HL-60 (cell line): ENCODE measurements at places on chromosomes 2 and 18.

DNA sequence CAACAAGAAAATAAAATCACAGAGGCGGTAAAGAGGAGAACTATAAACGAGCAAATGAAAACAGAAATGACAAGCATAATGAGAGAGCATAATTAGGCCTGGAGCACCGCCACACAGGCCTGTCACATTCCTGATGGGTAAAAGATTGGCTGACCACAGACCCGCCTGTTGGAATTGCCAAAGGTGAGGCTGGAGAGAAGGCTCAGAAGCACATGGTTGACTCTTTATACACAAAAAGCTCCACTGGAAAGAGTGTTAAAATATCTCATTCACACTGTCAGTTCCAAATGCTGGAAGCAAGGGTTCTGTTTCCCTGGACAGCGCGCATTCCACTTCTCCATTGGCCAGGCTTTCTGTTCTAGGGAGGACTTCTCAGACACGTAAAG lies 5.9 kb upstream of the LGALSL start:
- no peak for DNase-seq

GRCh38 chr2:204237416-204237815 lies 300.9 kb downstream of the ICOS start:
- DNase-seq: no peak

- no peak for DNase-seq
Measured at GRCh38 chr2:15889442-15890123, 50.8 kb upstream of the MYCN start.

DNA sequence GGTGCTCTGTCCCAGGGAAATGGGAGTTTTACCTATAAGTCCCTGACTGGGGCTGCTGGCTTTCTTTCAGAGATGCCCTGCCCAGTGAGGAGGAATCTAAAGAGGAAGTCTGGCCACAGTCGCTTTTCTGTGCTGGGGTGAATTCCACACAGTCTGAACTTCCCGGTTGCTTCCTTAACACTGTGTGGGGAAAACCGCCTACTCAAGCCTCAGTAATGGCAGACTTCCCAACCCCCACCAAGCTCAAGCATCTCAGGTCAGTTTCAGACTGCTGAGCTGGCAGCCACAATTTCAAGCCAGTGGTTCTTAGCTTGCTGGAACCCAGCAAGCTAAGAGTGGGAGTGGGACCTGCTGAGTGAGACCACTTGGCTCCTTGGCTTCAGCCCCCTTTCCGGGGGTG lies 54.9 kb downstream of the NUP35 start:
- DNase-seq: no peak

- DNase-seq: no peak
Measured at GRCh38 chr2:37619959-37620300, 51.5 kb downstream of the CDC42EP3 start.

DNA sequence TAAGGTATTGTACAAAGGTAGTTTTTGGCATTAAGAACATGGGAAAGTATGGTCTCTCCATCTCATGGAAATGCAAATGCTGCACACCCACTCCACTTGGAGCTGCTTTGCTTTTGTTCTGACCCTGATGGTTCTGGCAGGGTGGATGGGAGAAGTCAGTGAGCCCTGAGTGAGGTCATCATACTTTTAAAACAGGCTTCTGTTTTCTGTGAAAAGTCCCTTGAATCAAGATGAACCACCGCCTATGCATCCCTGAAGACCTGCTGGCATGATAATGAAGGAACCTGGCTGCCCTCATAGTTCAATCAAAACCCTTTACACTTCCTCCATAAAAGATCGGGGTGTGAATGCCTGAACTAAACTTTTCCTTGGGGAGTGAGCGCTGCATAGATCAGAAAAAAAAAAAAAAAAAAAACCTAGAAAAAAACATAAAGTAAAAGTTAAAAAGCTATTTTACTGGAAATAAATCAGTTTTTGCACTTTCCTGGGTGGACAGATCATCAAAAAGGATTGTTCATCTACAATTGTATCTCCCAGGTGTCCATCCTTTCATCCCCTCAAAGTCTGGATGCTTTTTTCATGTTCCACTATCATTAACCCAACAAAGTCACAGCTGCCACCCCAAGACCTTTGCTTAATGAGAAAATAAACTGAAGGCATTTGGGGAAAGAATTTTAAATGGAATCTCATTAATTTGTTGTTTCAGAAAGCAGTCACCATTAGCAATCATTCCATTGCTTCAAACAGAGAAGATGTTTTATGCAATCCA lies 728.1 kb upstream of the DDX18 start:
- no peak for DNase-seq

DNA sequence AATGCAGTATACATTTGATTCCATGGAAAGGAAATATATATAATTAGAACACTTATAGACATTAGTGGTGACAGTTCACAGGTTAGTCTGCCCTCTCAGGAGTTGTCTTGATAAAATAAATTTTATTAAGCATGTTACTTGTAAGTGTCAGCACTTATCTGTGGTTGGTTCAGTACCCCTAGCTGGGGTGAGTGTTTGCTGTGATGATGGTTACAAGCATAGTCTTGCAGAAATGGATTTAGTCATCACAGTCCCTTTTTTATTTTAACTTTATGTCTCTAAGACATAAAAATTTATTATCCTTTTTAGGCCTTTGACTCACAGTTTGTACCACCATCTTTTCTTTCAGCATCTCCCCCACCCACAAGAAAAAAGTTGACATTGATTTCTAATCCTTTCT lies 52.1 kb downstream of the NCK2 start:
- DNase-seq: no peak

- DNase-seq: no peak
Measured at GRCh38 chr2:62147610-62148301, 48.2 kb upstream of the B3GNT2 start.

- DNase-seq: no peak
Measured at GRCh38 chr2:147068071-147068470, 776.8 kb upstream of the ACVR2A start.

DNA sequence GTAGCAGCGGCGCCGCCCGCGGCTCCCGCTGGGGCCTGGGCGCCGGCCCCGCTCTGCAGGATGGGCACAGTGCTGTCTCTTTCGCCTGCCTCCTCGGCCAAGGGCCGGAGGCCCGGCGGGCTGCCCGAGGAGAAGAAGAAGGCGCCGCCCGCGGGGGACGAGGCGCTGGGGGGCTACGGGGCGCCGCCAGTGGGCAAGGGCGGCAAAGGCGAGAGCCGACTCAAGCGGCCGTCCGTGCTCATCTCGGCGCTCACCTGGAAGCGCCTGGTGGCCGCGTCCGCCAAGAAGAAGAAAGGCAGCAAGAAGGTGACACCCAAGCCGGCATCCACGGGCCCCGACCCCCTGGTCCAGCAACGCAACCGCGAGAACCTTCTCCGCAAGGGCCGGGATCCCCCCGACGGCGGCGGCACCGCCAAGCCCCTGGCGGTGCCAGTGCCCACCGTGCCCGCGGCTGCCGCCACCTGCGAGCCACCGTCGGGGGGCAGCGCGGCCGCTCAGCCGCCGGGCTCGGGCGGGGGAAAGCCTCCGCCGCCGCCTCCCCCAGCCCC lies 369 bp downstream of the CDK5R2 start:
- DNase-seq: no peak

GRCh38 chr2:226115102-226115831 lies 684.4 kb downstream of the IRS1 start:
- DNase-seq: peak; percentile 52

DNA sequence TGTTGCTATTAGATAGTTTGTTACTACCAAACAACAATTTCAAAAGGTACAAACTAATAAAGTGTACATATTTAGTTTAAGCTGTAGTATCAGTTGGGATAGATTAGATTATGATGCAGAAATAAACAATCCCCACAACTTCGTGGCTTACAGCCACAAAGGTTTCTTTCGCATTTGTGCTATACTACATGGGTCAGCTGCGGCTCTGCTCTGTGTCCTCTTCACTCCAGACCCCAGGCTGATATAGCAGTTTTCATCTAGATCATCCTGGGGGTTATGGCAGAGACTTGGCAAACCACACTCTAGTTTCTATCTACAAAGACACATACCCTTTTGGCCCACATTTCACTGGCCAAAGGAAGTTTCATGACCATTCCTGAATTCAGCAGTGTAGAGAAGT lies 108.0 kb upstream of the SP5 start:
- no peak for DNase-seq

- no peak for DNase-seq
Measured at GRCh38 chr2:160912276-160912675, 248.0 kb upstream of the TANK start.

GRCh38 chr2:42947809-42948600 lies 155.6 kb upstream of the HAAO start:
- no peak for DNase-seq

DNA sequence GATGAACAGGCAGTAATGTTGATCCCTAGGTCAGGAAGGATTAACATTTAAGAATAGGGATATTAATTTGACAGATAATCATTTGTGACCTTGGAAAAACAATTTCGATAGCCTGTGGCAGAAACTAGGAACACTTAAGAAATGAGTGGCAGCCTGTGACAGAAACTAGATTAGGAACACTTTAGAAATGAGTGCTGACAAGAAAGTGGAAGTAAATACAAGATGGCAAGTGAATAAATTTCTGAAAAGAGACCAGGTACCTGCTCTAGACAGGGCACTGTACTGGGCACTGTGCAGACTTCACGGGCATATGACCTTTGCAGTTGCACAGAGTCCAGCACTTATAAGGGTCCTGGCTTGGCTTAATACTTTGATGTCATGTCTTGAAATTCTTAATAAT lies 5.5 kb upstream of the HNRNPA3 start:
- no peak for DNase-seq

GRCh38 chr2:191899410-191899809 lies 52.5 kb upstream of the CAVIN2 start:
- no peak for DNase-seq

- no peak for DNase-seq
Measured at GRCh38 chr2:177314194-177314593, 49.7 kb upstream of the NFE2L2 start.

GRCh38 chr2:166090346-166090745 lies 37.5 kb downstream of the SCN1A start:
- DNase-seq: no peak

GRCh38 chr2:25597881-25598280 lies 75.5 kb downstream of the DTNB start:
- no peak for DNase-seq

DNA sequence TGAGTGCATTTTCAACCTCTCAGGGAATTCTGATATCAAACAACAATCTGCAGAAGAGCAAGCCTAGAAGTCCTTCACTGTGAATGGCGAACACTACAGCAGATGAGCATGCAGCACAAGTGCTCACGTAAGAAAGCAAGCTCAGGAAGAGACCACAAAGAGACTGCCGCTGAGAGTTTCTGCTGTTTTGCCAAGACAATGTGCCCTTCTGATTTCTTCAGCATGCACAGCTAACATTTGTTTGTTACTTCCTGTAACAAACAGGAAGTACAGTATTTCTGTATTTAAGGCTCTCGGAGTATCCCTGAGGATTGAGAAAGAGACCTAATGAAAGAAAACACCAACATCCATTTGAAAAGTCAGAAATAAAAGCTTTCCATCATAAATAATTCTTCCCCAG lies 45.9 kb downstream of the MBOAT2 start:
- DNase-seq: no peak

DNA sequence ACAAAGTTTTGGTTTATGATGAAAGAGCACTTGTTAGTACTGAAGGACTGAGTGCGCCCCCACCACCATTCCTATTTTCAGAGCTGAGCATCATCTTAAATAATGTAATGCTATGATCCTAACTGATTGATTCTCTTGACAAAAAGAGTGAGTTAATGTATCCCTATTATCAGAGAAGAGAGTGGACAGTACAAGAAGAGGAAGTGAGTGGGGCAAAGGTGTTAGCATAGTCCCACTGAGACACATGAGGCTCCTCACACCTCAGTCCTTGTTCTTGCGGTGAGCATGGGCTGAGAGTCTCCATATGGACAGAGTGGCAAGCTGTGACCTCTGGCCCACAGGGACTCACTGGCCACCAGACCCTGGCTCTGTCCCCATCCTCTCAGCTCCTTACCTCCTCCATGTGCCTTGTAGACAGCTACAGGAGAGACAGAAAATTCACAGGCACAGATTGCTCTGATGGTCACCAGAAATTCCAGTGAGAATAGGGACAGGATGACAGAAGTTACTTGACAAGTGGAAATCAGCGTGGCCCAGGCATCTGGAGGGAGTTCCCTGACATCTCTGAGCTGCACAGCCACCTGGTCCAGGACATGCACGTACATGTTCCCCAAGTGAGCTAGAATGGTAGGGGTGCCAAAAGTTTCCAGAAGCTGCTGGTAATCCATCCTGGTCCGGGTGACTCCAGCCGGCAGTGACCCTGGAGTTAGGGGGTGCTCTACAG lies 32.6 kb downstream of the NAPG start:
- no peak for DNase-seq

DNA sequence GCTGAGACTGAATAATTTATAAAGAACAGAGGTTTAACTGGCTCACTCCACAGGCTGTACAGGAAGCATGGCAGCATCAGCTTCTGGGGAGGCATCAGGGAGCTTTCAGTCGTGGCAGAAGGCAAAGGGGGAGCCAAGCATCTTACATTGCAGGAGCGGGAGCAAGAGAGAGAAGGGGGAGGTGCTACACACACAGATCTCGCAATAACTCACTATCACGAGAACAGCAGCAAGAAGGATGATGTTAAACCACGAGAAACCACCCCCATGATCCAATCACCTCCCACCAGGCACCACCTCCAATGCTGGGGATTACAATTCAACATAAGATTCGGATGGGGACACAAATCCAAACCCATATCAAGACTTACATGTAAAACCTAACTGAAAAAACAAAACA lies 17.8 kb upstream of the MATN3 start:
- no peak for DNase-seq

GRCh38 chr2:143807671-143808070 lies 678.5 kb downstream of the ARHGAP15 start:
- DNase-seq: peak; percentile 89

DNA sequence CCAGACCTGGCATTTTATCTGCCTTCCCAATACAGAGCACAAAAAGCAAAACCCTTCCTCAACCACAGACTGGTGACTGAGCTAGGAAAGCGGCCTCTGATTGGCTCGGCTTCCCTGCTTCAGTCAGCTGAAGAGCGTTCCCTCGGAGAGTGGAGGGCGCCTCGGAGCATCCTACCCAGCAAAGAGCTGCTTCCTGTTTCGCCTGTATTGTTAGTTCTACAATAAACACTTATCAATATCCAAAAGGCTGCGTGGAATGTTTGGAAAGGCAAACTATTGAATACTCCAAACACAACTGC lies 125.0 kb downstream of the CACNB4 start:
- DNase-seq: no peak

DNA sequence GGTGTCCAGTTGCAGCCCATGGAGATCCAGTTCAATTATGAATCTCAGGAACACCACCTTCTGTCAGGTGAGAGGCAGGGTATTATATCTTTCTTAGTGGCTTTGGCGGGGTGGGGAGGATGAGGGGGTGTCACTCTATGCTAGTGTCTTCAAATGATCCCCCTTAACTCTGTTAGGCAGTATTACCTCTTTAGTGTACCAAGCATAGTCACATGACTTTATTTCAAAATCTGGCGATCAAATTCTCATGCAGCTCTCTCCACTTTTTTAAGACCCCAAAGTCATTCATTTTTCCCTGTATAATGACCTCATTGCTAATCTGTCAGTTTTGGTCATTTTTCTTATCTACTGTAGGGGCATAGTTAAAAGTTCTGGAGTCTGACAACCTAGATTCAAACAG lies 1.1 kb upstream of the ZSCAN30 start:
- DNase-seq: no peak

- no peak for DNase-seq
Measured at GRCh38 chr2:219297766-219298456, 11.3 kb downstream of the PTPRN start.

- DNase-seq: no peak
Measured at GRCh38 chr2:145226901-145227300, 707.0 kb upstream of the ZEB2 start.
